ENCODE measurements at places on chromosomes 3 and 15.
A peak's percentile ranks its signal among the peaks of the same experiment; 100 is the strongest.

GRCh38 chr3:127208483-127209100 lies 15.7 kb downstream of the PRR23E start:
- peak; percentile 37 for DNase-seq

DNA sequence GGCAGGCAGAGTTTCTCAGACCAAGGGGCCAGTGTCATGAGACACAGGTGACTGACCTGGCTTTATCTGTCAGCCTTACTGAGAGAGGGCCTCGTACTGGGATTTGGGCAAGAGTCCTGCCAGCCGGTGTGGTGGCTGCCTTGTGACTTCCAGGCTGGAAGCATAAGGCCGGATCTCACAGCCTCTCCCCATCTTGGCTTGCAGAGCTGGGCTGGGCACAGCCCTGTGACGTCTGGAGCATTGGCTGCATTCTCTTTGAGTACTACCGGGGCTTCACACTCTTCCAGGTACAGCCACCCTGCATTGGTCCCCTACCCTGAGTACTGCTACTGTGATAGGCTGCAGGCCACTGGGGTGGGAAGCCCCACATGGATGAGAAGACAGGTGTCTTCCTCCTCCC lies 12.1 kb downstream of the CLK3 start:
- DNase-seq: no peak

DNA sequence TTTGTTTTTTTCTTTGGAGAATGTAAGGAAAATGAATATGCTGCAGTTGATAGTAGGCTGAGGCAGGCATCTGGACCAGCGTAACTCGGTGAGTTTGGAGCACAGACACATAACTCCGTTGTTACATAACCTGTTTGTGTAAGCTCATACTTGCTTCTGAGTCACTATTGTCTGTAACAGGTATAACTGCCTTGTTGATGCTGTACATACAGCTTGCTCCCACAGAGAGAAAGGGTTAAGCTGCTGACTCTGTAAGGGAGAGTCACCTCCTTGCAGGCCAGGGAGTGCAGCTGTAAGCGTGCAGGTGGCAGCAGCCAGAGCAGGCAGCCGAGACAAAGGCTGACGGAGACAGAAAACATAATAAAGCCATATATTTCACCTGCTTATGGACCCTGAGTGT lies 20.4 kb downstream of the RETNLB start:
- DNase-seq: no peak

GRCh38 chr15:55917881-55918296 lies 75.5 kb downstream of the NEDD4 start:
- no peak for DNase-seq
